ENCODE measurements at places on chromosomes 2 and 18.

GRCh38 chr2:46655551-46656436 lies 176.4 kb downstream of the TMEM247 start:
- no peak for DNase-seq

- DNase-seq = no peak
Measured at GRCh38 chr2:108958002-108958401, 31.0 kb downstream of the EDAR start.

- DNase-seq = no peak
Measured at GRCh38 chr2:148812306-148812705, 62.7 kb upstream of the KIF5C start.

DNA sequence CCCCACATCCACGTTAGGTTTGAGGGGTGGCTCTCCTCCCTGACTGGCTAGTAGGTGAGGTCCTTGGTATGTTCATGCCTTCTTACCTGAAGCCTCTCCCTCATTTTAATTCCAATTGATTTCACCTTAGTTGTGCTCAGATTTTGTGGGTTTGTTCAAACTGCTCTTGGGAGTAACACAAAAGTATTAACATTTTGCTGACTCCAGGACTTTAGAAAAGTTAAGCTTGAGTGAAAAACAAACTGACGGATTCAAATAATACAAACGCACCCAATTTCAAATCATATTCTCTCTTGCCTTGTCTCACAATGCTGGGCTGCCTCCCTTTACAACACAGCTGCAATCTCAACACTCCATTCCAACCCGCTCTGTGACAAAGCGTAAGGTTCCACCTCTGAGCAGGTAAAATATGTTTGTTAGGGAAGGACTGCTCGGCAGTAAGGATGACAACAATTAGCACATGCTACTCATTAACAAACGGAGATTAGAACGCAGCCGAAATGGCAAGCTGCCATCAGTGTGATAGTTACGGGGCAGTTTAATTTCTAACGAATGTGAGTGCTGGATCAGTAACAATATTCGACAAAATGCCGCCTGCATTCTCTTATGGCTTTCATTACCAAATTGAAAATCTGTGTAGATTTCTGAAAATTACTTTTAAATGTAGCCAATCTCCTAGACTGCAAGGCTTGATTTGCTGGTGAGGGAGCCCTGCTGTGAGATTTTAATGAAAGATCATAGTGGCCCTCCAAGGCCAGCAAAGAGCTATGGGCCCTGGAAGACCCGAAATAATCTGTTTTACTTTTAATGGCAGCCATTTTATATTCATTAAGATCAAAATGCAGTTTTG lies 730.6 kb upstream of the FANCL start:
- DNase-seq = no peak

- no peak for DNase-seq
Measured at GRCh38 chr2:240412211-240412861, 23.1 kb upstream of the GPC1 start.

- peak; percentile 6 for DNase-seq
Measured at GRCh38 chr2:60796573-60797509, 40.8 kb downstream of the PAPOLG start.
